ENCODE measurements at places on chromosomes 4 and X. TPM values are rescaled to one million over a fixed set of nuclear protein-coding genes. Genes with fewer than 3 reads are reported as not detected.
A peak's percentile ranks its signal among the peaks of the same experiment; 100 is the strongest.

The HAND2 gene
- not detected for total RNA-seq

The DMD gene
- 4.4 TPM for total RNA-seq

The TMEM128 gene
- total RNA-seq = 16.9 TPM

The RBMXL3 gene
- total RNA-seq = not detected

The PDE6B gene
- total RNA-seq = 5.6 TPM

DNA sequence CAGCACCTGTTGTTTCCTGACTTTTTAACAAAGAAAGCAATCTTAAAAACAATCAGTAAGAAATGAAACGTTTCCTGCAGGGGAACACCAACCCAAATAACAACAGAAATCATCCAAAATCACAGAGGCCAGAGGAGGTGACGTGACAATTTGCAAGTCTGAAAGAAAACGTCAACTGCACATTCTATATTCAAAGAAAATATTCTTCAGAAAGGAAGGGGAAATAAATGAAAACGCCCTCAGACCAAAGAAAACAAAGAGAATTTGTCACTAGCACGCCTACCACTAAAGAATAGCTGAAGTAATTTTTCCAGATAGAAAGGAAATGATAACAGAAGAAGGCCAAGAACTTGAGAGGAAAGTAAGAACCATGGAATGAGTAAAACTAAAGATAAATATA is 74.4 kb downstream of the CASP3 start:
- DNase-seq = no peak

- no peak for DNase-seq
These were observed 116.0 kb downstream of the MXRA5 start for GRCh38 chrX:3230496-3230895.

GRCh38 chr4:176376032-176376614 is 56.4 kb downstream of the SPCS3 start:
- no peak for DNase-seq

- DNase-seq = no peak
These were observed 203.8 kb upstream of the NRK start for GRCh38 chrX:105618393-105619101.

GRCh38 chr4:47490550-47490949 is 5.5 kb downstream of the ATP10D start:
- no peak for DNase-seq

- DNase-seq = peak; percentile 82
These were observed 185.0 kb upstream of the FAM241A start for GRCh38 chr4:111960241-111960667.

DNA sequence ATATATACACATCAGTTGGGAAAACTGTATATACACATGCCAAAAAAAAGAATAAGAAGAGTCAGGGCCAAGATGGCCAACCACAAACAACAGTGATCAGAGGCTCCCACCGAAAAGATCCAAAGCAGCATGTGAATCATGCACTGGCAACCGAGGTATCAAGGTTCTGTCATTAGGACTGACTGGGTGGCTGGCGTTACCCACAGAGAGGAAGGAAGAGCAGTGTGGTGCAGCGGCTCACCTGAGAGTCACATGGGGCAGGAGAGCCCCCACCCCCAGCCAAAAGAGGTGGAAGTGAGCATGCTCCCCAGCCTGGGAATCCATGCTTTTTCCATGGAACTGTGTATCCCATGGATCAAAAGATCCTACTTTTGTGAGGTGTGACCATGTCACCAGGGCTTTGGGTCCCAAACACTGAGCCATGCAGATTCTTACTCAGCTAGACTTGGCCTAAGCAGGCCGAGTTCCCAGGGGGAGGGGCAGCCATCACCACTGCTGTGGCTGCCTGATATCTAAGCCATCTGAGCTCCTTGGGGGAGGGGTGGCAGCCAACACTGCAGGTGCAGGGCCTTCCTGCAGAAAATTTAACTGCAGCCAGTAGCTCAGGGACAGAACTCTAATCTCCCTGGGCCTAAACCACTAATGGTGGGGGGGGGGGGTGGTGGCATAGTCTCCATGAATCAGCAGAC is 52.8 kb downstream of the P2RY10 start:
- DNase-seq = no peak

DNA sequence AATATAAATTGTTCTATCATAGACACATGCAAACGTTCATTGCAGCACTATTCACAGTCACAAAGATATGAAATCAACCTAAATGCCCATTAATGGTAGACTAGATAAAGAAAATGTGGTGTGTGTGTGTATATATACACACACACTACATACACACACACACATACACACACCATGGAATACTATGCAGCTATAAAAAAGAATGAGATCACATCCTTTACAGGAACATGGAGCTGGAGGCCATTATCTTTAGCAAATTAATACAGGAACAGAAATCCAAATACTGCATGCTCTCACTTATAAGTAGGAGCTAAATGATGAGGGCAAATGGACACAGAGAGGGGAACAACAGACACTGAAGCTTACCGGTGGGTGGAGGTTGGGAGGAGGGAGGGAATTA is 65.2 kb downstream of the MTHFD2L start:
- DNase-seq = no peak

- DNase-seq = peak; percentile 48
These were observed 10.7 kb downstream of the LIAS start for GRCh38 chr4:39469429-39470077.

- no peak for DNase-seq
These were observed 39.1 kb upstream of the NSUN7 start for GRCh38 chr4:40710484-40711254.

DNA sequence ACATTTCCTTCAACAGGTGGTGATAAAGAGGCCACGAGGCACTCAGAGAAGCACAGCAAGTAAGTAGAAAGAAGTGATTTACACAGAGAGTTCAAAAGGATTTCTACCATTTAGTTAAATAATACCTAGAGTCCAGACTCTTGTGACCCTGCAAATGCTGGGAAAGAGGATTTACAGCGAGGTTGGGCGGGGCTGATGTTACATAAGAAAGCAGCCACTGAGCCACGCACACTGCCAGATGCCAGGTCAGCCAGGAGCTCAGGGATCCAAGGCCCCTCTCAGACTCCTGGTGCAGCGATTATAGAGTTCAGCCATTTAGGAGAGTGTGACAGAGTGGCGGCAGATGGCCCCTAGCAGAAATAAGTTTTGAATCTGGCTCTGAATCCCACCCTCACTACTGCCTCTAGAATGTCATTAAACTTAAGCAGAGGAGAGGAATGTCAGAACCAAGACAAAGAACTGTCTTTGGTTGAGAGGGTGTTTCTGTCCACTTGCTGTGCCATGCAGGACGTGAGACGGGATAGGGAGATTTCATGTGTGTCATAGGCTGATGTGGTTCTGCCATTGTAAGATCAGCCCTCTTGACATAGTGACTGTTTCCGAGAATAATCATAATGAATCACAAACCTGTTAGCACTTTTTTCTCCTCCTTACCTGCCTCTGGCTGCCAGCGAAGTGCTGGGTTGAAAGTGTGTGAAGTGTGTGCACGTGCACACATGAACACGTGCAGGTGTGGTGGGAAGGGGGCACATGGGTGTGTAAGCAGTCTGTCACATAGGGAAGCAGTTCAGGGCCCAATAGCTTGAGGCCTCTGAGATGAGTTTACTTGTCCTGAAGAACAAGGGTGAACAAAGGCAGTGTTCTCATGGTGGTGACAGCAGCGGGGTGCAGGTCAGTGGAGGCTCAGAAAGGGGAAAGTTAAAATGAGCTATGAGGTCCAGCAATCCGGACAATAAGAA is 50.1 kb downstream of the MFAP3L start:
- DNase-seq = no peak

- DNase-seq = no peak
These were observed 66.4 kb downstream of the GALNT7 start for GRCh38 chr4:173235050-173235449.

GRCh38 chr4:41216294-41217019 is 2.1 kb upstream of the APBB2 start:
- peak; percentile 55 for DNase-seq

Measured in GM12878 (cell line).